Left lung (tissue), 14 donors: ENCODE measurements at places on chromosomes 5 and 9.

GRCh38 chr9:121273064-121273775 is 5.3 kb downstream of the GSN start:
- DNase-seq, result no peak

GRCh38 chr5:139295346-139296057 is 2.0 kb downstream of the MATR3 start:
- no peak for DNase-seq

- DNase-seq, result peak; percentile 58
Measured at GRCh38 chr9:34403554-34404380, 27.1 kb upstream of the MYORG start.

DNA sequence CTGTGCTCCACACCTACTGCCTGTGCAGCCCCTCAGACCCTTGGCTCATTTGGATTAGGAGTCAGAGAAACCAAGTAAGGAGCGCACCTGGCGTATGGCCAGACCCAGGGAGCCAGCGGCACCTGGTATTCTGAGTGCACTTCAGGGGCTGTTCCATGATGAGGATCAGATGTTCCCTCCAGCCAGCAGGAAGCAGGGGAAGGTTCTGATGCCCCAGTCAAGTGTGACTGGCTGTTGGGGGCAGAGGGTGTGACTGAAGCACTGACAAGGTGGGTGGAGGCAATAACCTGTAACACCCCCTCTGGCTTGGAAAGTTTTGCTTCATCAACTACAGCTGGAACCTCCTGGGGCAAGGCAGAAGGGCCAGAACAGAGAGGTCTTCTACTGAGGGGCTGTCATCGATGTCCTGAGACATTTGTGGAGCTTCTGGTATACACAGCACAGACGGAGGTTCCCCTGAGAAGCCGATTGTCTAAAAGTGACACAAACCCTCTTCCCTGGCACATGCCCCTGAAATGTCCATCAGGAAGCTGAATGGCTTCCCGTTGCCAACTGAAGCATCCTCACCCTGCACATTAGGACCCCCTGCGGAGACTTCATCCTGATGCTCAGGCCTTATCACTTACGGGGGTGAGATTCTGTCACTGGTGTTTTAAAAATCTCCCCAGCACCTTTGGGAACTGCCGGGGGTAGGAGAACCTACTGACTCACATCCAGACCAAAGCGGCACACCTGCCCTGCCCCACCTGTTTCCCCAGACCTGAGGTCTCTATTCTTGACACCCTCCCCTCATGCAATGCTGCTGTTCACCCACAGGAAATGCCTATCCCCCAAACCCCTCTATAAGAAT is 21.1 kb downstream of the TRAF1 start:
- no peak for DNase-seq

GRCh38 chr5:33049842-33050241 is 338.7 kb downstream of the NPR3 start:
- DNase-seq, result no peak

GRCh38 chr5:176743868-176744583 is 66.3 kb upstream of the UNC5A start:
- no peak for DNase-seq

DNA sequence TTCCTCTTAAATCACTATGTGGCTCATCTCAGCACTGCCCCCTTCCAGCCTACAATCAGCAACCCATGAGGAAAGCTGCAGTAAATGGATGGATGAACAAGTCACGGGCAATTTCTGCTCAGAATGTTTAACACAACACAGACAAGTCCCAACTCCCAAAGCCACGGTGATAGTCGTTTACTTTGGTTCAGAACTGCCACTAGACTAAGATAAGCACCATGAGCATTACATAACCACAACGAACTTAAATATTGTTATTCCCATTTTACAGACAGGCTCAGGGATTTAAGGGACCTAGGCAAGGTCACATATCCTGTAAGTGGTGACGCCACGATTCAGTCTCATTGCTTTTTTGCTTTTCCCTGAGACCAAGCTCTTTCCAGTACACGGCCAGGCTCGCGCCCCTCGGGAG is 2.0 kb upstream of the SMIM27 start:
- DNase-seq, result no peak

- no peak for DNase-seq
Measured at GRCh38 chr5:125142458-125142857, 396.0 kb upstream of the ZNF608 start.

DNA sequence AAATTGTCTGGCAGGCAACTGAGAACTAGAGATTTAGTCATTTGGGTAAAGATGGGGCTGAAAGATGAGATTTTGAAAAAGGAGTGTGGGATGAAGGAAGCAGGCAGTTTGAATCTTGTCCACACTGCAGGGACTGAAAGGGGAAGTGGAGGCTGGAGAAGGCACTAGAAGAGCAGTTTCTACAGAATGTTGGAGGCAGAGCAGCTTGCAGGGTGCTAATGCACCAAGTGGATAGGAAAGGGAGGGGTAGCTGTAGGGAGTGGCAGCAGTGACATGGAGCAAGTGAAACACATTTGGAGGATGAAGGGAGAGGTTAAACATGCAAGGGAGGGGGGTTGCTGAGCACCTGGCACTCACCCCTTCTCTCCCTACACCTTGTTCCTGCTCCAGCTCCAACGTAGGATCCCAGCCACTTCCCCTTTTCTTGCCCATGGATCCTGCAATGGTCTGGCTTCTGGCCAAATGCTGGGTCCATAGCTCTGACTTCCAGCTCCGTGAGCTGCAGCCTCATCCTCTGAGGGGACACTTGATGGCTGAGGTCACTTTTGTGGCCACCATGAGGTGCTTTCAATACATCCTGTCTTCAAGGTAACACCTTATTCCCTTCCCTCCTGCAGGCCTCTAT is 30.0 kb upstream of the FGD3 start:
- DNase-seq, result no peak

DNA sequence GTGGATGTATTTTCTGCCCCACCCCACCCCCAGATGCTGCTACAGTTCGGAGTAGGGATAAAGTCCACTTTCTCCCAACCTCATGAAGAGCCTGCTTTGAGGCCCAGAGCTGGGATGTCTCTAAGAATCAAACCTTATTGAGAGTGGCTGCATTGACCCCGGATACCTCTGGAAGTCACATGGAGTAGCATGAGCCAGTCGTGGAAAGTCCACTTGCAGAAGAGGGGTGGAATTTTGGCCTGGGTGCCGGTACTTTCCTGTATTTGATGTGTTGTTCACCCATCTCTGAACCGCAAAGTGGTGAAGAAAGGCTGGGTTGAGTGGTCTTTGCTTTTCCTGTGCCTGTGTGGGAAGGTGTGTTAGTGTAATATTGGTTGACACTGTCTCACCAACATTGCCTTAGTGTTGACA is 3.7 kb downstream of the OTULIN start:
- no peak for DNase-seq

DNA sequence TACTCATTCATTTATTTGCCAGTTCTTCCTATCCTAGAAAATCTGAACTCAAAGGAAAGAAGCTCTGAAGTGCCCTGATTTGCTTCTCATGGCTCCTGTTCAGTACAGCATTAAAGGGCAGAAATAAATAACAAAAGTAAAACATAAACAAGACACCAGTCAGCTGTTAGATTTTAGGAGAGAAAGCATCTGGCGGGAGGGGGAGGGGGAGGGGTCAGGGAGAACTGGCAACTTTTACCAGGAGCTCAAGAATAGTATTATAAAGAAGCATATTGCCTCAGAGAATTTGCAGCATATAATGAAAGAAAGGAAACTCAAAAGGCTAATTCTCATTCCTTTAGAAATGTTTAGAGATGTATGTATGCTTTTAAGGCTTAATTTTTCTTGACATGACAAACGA is 68.1 kb downstream of the SEMA6A start:
- no peak for DNase-seq

GRCh38 chr5:55313870-55314617 is 6.3 kb downstream of the MTREX start:
- no peak for DNase-seq

DNA sequence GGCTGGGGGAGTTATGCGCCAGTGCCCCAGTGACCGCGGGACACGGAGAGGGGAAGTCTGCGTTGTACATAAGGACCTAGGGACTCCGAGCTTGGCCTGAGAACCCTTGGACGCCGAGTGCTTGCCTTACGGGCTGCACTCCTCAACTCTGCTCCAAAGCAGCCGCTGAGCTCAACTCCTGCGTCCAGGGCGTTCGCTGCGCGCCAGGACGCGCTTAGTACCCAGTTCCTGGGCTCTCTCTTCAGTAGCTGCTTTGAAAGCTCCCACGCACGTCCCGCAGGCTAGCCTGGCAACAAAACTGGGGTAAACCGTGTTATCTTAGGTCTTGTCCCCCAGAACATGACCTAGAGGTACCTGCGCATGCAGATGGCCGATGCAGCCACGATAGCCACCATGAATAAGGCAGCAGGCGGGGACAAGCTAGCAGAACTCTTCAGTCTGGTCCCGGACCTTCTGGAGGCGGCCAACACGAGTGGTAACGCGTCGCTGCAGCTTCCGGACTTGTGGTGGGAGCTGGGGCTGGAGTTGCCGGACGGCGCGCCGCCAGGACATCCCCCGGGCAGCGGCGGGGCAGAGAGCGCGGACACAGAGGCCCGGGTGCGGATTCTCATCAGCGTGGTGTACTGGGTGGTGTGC is at the start of gene RXFP3:
Gene RXFP3 (plus strand): TSS at position 6 of the 636 bp plus-strand sequence. CDS start 355 bp downstream, at position 361.
- DNase-seq, result peak; percentile 25

GRCh38 chr9:18163146-18163545 is 310.8 kb upstream of the ADAMTSL1 start:
- DNase-seq, result no peak
